Endothelial cell (in vitro differentiated cells): ENCODE measurements at places on chromosomes 4 and X. TPM values are rescaled to one million over a fixed set of nuclear protein-coding genes. Genes with fewer than 3 reads are reported as not detected.

DNA sequence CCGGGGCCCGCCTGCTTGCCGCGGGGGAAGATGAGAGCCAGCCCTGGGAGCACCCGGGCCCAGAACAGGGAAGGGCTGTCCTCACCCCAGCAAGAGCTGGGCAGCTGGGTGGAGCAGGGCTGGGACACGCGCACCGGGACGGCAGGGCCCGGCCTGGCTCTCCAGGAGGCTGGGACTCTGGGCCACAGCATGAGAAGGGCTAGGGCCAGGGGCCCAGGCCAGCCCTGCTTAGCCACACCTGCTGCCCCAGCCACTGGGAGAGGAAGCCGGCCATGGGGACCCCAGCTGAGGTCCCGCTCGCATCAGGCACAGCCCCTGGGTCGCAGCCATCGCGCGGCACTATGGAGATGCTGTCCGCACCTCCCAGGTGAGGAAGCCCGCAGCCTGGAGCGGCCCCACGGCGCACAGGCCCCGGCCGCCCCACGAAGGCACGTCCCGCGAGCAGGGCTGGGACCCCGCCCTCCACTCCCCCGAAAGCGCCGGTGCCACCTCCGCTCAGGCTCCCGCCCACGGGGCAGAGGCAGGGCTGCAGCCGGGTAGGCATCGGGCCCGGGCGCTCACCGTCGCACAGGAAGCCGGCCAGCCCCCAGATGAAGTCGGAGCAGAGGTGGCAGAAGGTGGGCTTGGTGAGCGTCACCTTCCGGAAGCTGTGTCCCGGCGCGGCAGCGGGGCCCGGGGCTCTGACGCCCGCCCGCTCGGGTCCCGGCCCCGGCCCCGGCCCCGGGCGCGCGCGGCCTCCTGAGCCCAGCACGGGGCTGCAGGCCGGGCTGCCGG, 531 bp downstream of the DGKQ start:
- no peak for DNase-seq
- no peak overlapping the region for H3K4me3 ChIP-seq
- peaks cover 18% of the 10 kb centered on the region for H3K27me3 ChIP-seq
- H3K4me1 ChIP-seq = no peaks in the 10 kb centered on the region
- H3K27ac ChIP-seq = no peak overlapping the region

DNA sequence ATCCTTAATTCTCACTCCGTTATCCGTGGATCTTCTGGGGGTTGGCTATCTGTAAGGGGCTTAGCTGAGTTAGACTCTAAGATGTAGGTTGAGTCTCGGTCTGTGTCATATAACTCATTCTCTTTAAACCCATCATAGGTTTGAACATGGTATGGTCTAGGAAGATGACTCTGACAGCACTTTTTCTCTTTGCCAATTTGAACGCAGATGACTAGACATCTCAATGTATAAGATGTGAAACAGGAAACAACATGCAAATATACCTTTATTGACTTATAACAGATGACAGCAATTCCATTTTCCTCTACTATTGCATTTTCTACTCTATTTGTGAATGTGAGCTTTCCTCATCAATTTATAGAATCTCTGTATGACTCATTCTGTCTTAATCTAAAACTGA, 634.8 kb upstream of the MAGEB2 start:
- no peak overlapping the region for H3K4me3 ChIP-seq
- H3K4me1 ChIP-seq = no peaks in the 10 kb centered on the region
- H3K27me3 ChIP-seq = no peaks in the 10 kb centered on the region
- H3K36me3 ChIP-seq = no peaks in the 10 kb centered on the region
- H3K27ac ChIP-seq = no peak overlapping the region
- DNase-seq = no peak

GRCh38 chr4:88378691-88379559, at the start of gene HERC6:
HERC6 (plus strand) TSS chr4:88378852; CDS start chr4:88378922, 70 bp downstream.
- peak; percentile 72 for DNase-seq
- no peaks in the 10 kb centered on the region for H3K36me3 ChIP-seq
- H3K4me1 ChIP-seq = no peaks in the 10 kb centered on the region
- no peaks in the 10 kb centered on the region for H3K27me3 ChIP-seq

DNA sequence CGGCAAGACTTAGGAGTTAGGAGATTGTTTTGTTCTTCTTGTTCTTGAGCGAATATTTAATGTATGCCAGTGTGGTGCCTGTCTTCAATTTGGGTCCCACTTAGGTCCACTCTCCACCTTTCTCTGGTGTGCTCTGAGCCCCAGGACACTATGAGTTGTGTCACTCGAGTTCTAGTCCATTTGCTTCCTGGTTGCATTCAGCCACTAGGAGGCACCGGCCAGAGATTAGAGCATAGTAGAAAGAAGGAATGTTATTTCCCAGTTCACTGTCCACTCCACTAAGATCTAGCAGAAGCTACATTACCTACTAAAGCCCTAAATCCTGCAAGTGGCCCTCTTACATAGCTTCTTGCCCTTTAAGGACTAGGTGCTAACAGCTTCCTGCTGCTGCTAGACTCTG, 326.9 kb downstream of the NAF1 start:
- DNase-seq = no peak
- no peak overlapping the region for H3K4me3 ChIP-seq
- H3K27ac ChIP-seq = no peak overlapping the region
- H3K4me1 ChIP-seq = no peaks in the 10 kb centered on the region
- H3K36me3 ChIP-seq = no peaks in the 10 kb centered on the region

- peaks cover 7% of the 10 kb centered on the region for H3K27me3 ChIP-seq
- no peak for DNase-seq
- H3K36me3 ChIP-seq = no peaks in the 10 kb centered on the region
- peaks cover 17% of the 10 kb centered on the region for H3K4me1 ChIP-seq
Observed at GRCh38 chr4:15455290-15455689, 14.4 kb upstream of the CC2D2A start.

- no peaks in the 10 kb centered on the region for H3K4me1 ChIP-seq
- no peaks in the 10 kb centered on the region for H3K27me3 ChIP-seq
- peaks cover 29% of the 10 kb centered on the region for H3K36me3 ChIP-seq
- DNase-seq = no peak
Observed at GRCh38 chr4:75498041-75498440, 16.2 kb downstream of the RCHY1 start.

PLS3 gene
- 122 TPM for total RNA-seq

COMMD8 gene
- total RNA-seq = 8.5 TPM
